Hepatocyte (in vitro differentiated cells): ENCODE measurements at places on chromosomes 3 and 15. TPM values are rescaled to one million over a fixed set of nuclear protein-coding genes. Genes with fewer than 3 reads are reported as not detected.
A peak's percentile ranks its signal among the peaks of the same experiment; 100 is the strongest.

DNA sequence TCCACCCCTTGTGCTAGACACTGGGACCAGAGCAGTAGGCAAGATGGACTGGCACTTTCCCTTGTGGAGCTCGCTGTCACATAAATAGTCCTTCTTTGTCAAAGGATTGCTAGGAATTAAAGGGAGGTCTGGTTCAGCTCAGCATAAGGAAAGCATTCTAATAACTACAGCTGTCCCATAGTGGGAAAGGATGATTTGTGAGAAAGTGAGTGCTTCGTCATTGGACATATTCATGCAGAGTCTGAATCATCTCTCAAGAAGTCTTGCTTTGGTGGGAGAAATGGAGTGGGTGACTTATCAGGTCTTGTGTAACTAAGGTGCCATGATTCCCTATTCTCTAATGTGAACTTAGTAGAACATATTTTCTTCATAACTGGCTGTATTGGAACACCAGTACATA lies 14.7 kb downstream of the PPARG start:
- DNase-seq: no peak

GRCh38 chr3:144556392-144556791 lies 584.8 kb downstream of the DIPK2A start:
- DNase-seq: no peak

GRCh38 chr3:53821631-53822121 lies 24.5 kb downstream of the CHDH start:
- no peak for DNase-seq

- peak; percentile 22 for DNase-seq
Measured at GRCh38 chr3:34363881-34364280, 565.5 kb downstream of the PDCD6IP start.

DNA sequence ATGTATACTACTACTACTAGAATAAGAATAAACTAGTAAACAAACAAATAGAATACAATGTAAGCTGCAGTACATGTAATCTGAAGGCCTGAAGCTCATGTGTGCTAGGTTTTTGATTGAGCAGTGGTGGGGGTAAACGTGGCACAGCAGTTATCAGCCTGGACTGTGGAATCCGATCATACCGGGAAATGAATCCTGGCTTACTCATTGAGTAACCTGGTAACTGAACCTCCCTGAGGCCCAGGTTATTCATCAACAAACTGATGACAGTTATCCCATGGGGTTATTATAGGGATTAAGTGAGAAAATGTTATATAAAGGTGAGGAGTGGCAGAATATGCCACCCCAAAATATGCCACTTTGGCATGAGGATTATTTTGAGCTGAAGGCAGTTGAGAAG lies 339.1 kb downstream of the FHIT start:
- DNase-seq: no peak

DNA sequence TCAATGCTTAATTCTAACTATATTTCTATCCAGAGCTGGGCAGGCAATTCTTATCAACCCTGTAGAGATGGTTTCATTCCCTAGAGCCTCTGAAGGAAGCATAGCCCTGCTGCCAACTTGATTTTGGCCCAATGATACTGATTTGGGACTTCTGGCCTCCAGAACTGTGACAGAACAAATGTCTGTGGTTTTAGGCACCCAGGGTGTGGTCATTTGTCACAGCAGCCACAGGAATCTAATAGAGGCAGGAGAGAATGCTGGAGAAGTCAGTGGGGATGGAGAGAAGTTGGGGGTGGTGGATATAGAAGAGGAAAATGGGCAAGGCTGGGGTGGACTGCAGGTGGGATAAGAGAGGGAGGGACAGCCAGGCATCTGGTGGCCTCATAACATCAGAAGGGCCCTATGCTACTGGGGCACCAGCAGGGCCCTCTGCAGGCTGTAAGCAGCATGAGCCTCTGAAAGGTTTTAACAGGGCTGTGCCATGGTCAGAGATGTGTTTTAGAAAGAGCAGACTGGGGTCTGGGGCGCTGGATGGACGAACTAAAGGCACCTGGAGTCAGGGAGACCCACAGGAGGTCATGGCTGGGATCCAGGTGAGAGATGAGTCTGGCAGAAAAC lies 19.8 kb downstream of the MRPS11 start:
- DNase-seq: no peak

GRCh38 chr3:52820736-52821135 lies 9.7 kb downstream of the ITIH4 start:
- DNase-seq: peak; percentile 51

DNA sequence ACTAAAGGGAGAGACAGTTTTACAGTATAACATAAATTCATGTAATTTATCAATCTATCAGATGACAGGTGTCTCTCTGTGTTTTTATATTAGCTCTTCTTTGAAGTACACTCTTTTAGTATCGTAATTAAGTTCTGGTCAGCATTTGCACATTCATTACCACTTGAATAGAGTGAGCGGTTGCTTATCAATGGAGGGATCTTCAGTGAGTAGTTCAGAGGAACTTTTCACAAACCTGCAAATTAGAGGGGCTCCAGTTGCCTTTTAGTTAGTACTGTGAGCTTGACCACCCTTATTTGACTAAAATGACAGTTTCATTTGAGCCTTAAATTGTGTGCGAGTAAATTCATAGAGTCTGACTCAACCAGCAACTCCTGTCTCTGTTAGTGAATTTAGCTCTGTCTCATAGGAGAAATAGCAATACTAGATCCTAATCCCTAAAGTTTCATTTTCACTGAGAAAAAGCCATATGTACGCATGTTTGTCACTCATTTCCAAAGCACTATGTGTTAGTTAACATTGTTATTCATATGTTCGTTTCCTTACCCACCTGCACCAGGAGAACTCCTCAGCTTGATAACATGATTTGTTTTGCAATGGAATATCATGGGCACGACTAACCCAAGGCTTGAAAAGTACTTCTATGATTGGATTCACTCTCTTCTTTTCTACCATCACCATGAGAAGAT lies 57.5 kb upstream of the ZBED2 start:
- DNase-seq: no peak

- peak; percentile 76 for DNase-seq
Measured at GRCh38 chr15:73560501-73561117, 72.6 kb downstream of the NPTN start.

- no peak for DNase-seq
Measured at GRCh38 chr3:42184651-42185443, 81.1 kb downstream of the CCK start.

DNA sequence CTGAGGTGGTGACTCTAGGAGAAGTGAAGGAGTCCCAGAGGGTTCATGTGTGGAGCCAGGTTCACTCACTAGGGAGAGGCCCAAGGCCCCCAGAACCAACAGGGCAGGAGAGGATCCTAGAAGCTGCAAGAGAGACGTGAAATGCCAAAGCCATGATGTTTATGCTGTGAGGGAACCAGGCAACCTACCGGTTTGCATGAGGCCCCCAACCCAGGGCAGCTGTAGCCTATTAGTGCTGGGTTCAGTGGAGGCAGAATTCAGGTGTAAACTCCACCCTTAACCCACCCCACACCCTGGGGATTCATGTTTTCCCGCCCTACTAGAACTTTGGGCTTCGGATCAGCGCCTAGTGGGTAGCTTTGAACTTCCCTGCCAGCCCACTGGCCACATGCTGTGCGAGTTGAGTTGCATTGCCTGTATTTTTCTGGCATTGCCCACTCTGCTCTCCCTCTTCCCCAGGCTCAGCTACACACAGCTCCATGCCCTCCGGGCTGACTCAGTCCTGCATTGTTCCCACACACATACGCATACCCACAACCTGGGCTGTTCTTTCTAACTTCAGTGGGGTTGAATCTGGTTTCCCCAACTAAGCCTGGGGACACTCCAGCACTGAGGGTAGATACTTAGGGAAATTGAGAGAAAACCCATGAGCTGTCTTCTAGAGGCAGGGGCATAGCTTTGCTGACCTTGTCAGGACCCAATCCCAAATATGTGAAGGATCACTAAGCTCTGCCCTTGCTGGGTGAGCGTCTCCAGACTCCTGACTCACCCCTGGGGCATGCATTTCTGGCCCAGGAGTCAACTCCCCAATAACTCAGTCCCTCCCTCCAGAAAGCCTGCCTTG lies 2.0 kb upstream of the ZBTB47 start:
- DNase-seq: no peak

- no peak for DNase-seq
Measured at GRCh38 chr3:34109846-34110245, 311.4 kb downstream of the PDCD6IP start.

GRCh38 chr15:50577492-50577891 lies 31.0 kb upstream of the USP50 start:
- DNase-seq: no peak

DNA sequence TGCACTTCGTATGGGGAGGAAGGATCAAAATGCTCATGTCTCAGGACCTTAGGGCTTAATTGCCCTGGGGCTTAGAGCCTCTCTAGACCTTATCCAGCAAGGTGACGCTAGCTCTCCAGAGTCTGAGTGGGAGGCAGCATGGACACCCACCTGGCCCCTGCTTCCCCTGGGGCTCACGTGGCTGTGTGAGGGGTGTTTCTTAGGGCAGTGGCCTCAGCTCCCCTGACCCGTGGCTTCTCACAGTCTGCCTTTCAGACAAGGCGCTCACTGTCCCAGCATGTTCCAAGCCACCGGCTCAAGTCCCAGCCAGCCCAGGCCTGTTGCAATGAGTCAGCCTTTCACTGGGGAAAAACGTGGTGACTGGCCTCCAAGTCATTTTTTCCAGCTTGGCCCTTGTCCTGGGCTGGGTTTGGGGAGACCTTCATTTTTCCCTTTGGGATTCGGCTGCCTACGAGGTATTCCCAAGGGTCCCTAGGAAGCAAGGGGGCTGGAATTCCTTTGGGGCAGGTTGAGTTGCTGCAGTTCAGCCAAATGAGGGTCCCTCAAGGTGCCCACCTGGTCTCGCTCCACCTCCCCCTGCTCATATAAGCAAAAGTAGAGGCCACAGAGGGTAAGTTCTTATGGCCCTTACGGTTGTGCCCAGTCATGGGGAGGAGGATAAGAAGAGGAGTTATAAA lies 15.7 kb downstream of the BHLHE40 start:
- peak; percentile 67 for DNase-seq

- no peak for DNase-seq
Measured at GRCh38 chr15:56683908-56684307, 49.4 kb downstream of the ZNF280D start.

- DNase-seq: no peak
Measured at GRCh38 chr3:16211176-16211904, 36.9 kb downstream of the GALNT15 start.

DNA sequence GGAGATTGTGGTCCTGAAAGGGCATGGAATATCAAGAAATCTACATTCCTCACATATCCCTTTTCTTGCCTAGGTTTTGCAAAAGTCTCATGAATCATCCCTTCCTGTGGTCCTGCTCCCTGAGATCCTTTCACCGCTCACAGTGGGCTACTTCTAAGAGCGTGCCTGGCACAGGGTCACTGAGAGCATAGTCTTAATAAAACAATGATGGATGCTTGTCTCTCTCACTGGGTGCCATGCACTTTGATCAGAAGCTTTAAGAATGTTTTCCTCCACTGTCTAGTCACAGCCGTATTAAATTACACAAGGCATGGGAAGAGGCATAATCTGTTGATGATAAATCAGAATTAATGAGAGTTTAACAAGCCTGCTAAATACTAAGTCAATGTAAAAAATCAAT lies 269.7 kb upstream of the ATP10A start:
- no peak for DNase-seq

GRCh38 chr3:146050691-146051090 lies 110.3 kb downstream of the PLOD2 start:
- DNase-seq: no peak

- peak; percentile 89 for DNase-seq
Measured at GRCh38 chr15:40081691-40082194, 26.9 kb downstream of the BMF start.

DNA sequence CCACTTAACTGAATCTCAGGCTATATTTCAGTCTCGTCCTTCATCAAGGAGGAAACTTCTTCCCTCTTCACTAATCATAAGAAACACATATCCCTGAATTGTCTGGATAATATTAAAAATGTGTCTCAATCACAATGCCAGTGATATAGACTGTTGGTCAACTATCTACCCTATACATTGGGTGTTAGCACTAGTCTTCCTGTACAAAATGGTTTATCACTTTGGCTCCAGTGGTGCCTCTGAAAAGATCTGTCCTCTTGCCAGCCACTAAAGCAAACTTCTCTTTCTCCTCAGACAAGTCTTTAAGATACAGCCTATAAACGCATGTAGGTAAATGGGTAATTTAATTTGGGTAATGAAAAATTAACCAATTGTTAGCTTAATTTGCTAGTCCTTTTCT lies 156.6 kb downstream of the MECOM start:
- no peak for DNase-seq

DNA sequence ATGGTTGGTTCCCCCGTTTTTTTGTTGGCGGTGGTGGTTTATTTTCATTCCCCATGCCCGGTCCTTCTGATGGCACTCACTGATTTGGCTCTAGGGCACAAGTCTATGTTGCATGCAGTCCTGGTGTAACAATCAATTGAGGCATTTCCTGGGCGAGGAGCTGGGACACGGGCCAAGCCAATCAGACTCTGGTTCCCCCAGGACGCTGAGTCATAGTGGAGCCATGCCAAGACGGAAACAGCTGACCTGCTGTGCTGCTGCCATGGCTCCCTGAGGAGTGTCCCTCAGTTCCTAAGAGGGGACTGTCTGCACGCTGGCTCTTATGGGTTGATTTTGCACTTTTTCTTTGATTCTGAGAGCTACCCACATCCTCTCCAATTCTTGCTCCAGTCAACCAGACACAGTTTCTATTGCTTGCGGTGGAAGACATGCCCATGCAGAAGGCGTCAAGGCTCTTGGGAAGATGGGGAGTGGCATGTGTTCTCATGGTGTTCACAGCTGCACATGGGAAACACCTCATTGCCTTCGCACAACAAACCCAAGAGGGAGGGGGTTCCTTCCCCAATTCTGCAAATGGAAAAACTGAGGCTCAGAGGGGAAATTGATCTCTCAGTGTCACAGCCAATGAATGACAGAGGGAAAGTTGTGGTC lies 28.3 kb upstream of the ALDH1L1 start:
- DNase-seq: peak; percentile 54

DNA sequence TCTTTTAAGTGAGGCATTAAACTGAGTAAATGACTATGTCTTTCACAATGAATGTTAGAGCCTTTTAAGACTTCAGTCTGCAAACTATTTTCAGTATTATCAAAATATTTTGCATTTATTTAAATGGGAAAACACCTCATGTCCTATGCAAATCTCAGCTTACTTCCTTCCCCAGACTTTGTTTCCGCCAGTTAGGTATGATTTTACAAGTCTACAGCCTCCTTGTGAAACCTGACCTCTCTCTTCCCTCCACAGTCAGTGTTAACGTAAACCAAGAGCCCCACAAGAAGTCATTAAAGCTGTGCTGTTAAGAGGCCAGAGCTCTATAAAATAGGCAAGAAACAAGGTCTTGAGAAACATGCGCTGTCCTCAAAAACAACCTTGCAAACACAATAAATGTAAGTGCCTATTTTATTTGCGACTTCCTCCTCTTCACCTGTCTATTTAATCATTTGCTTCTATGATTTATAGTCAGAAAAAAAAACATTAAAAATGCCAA lies 48.3 kb downstream of the PRTG start:
- peak; percentile 59 for DNase-seq

DNA sequence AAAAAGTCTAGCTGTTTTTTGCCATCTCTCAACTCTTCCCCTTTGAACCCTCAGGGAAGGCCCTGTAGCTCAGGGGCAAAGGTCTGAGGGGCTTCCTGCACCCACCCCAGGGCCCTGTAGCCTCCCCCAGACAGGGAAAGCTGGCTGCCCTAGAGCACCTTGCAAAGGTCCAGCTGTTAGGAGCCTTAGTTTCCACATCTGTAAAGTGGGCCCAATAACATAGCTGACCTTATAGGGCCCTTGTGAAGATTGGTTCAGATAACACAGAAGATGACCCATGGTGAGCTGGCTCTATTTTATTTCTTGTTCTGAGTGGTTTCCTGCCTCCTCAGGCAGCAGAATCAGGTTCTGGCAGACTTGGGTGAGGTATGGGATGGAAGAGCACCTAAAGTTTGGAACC lies 55.2 kb upstream of the SMAD6 start:
- DNase-seq: no peak

The GAP43 gene
- 0.60 and 0.92 TPM in 2 replicates for total RNA-seq

The TGM5 gene
- total RNA-seq: not detected in 2 replicates

The SI gene
- 77.3 and 78.4 TPM in 2 replicates for total RNA-seq

The ACTR8 gene
- total RNA-seq: 27.2 and 29.1 TPM in 2 replicates
